ENCODE measurements at places on chromosomes 4 and X. TPM values are rescaled to one million over a fixed set of nuclear protein-coding genes. Genes with fewer than 3 reads are reported as not detected.

Gene MXRA5
- not detected for total RNA-seq

Gene C4orf46
- 6.6 TPM for total RNA-seq

Gene PHKA1
- 29.1 TPM for total RNA-seq

Gene HEPH
- not detected for total RNA-seq

Gene ITIH6
- not detected for total RNA-seq

Gene FATE1
- not detected for total RNA-seq

Gene GPR82
- not detected for total RNA-seq

Gene ZMAT1
- not detected for total RNA-seq

Gene TMSB4X
- total RNA-seq = 6,180 TPM

Gene GDPD2
- 0.14 TPM for total RNA-seq

Gene MAGEA9B
- total RNA-seq = not detected

Gene NUDT6
- 7.1 TPM for total RNA-seq

Gene ASB12
- not detected for total RNA-seq

Gene TRAM1L1
- 0.45 TPM for total RNA-seq

Gene MAGEC1
- not detected for total RNA-seq

Gene IBSP
- not detected for total RNA-seq

Gene NXF2
- not detected for total RNA-seq

Gene RTL3
- total RNA-seq = 0.07 TPM

Gene TTC29
- not detected for total RNA-seq

Gene TEX13D
- total RNA-seq = not detected

Gene RNF150
- 0.20 TPM for total RNA-seq

Gene SUPT20HL1
- not detected for total RNA-seq

Gene ADGRG2
- 11.0 TPM for total RNA-seq

Gene EFHC2
- 0.21 TPM for total RNA-seq

Gene CCKAR
- not detected for total RNA-seq

Gene TIMM17B
- 82.0 TPM for total RNA-seq

Gene SPARCL1
- not detected for total RNA-seq

Gene ANXA5
- total RNA-seq = 569 TPM

Gene SMIM20
- total RNA-seq = 23.5 TPM

Gene GCNA
- total RNA-seq = 1.7 TPM

Gene SYP
- 2.6 TPM for total RNA-seq

Gene BEND4
- total RNA-seq = not detected
